Mucosa of descending colon (tissue), 3 donors: ENCODE measurements at places on chromosomes 5 and 9.

DNA sequence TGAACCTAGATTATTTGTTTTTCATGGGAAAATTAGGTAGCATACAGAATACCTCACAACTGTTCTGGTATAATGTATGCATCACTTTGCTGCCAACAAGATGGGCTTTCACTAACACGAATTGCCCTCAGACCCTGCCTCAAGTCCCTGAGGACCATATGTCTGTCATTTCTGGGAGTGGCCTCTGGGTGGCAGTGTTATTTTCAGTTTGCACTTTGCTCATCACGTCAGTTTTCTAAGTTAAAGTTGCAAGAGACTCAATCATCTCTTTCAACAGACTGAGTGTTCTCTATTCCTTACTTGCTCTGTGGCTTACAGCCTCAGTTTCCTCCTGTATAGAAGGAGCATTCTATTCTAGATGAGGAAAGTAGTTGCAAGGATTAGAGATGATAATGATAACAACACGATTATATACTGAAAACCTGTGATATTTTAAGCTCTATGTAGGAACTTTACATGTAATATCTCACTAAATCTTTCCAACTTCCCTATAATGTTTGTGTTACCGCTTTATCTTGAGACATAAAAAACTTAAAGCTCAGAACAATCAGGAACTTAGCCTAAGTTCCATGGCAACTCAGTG, 55.7 kb downstream of the TSSK1B start:
- DNase-seq: peak; percentile 26

DNA sequence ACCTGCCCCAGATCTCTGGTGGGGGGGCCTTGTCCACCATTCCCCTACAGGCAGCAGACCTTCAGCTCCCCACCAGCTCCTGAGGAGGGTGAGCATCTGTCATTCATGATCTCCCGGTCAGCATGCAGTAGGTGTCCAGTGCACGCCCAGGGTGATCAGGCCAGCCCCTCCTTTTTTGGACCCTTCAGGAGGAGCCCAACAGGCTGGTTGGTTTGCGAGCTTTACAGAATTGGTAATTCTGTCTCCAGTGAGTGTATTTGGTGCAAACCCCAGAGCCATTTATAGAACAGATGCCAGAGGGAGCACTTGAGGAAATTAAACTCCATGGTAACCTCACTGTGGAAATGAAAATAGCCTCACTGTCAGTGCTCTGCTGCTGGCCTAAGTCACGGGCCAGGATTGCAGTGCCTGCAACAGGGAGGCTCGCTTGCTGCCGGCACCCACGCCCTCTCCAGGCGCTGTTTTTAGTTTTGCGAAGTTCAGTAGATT, 23.4 kb downstream of the WNK2 start:
- peak; percentile 63 for DNase-seq

DNA sequence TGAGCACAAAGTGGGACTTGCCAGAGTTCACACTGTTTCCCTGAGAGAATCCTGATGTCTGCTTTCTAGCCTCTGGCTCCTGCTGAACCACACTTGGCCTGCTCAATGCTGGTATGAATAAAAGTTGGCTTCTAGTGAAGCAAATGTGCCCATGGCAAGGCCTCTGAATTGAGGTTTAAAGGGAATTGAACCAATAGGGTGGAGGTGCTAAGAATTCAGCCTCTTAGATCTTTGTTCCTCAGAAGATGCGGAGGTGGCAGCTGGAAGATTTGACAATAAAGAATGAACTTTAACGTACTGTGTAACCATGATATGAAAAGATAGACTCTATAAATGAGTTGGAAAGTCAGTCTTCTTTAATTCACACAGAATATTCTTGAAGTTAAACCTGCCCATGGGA, 57.2 kb downstream of the RASGRF2 start:
- no peak for DNase-seq

DNA sequence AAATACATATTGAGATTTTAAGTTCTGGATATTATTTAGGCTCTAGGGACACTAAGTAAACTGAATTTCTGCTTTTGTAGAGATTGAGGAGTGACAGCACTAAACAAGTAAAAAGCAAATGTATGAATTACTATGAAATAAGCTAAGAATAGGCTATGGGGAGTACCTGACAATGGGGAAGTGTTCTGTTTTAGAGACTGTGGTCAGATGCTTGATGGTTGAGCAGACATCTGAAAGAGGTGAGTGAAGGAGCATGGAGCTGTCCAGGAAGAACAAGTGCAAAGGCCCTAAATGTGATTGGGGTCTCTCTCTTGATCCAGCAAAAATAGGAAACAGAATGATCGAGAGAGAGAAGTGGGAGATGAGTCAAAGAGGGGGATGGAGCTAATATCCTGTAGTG, 111.7 kb downstream of the JAKMIP2 start:
- DNase-seq: no peak

DNA sequence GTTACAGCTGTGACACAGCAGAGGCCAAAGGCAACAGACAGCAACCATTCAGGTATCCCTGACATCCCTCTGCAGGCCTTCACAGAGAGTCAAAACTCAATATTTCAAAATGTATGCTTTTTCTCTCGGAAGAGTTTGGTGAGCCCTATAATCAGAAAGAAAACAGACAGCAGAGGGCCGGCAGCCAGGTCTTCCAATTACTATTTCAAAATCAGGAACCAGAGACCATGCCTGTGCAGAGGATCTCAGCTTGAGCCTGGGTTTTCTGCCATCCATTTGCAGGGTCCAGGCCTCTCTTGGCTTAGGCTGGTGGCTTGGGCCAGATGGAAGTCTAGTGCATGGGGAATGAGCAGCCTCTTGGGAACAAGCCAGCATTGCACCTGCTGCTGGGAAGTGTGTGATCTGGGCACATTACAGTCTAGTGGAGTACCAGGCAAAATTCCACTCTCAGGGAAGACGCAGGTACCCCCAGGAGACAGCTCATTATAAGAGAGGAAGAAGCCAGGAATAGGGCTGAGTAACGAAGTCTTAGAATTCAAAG, 231.3 kb downstream of the ENC1 start:
- DNase-seq: no peak

DNA sequence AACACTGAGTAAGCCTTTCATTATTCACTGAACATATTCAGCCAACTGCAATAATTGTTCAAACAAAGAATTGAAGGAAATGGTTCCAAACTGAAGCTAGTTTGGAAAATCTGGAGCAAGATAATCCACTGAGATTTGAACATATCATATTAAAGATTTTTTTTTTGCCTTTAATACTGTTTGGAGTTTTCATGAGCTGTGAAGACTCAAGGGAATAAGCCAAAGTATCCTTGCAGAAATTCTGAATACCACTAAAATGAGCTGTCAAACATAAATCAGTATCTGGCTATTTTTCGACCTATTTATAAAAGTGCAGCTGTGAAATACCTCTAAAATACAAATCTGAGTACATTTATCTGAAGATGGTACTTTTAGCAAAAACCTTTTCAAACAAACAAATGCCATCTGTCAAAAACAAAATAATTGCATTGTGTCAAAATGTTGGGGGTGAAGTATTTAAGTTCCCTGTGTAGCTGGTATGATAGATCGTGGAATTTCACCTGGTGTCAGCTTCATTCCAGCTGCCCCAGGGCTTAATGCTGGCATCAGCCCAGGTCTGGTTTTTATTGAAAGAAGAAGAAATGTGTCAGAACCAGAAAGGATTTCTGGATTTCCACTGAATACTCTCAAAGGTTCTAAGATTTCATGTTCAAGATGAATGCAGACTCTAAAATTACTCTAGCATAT, 149.0 kb upstream of the GRAMD2B start:
- no peak for DNase-seq

DNA sequence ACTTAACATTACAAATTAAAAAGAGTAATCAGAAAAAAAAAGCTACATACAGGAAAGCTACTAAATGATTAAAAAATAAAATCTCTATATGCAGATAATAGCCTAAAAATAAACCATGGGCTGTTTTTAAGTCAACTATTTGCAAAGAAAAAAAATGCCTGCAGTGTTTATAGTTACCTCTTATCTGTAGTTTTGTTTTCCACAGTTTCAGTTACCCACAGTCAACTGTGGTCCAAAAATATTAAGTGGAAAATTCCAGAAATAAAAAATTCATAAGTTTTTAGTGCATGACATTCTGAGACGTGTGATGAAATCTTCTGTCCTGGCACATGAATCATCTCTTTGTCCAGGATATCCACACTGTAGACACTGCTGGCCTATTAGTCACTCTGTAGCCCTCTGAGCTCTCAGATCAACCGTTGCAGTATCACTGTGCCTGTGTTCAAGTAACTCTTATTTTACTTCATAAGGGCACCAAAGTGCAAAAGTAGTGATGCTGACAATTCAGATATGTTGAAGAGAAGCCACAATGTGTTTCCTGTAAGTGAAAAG, 59.2 kb downstream of the PRELID2 start:
- DNase-seq: no peak

DNA sequence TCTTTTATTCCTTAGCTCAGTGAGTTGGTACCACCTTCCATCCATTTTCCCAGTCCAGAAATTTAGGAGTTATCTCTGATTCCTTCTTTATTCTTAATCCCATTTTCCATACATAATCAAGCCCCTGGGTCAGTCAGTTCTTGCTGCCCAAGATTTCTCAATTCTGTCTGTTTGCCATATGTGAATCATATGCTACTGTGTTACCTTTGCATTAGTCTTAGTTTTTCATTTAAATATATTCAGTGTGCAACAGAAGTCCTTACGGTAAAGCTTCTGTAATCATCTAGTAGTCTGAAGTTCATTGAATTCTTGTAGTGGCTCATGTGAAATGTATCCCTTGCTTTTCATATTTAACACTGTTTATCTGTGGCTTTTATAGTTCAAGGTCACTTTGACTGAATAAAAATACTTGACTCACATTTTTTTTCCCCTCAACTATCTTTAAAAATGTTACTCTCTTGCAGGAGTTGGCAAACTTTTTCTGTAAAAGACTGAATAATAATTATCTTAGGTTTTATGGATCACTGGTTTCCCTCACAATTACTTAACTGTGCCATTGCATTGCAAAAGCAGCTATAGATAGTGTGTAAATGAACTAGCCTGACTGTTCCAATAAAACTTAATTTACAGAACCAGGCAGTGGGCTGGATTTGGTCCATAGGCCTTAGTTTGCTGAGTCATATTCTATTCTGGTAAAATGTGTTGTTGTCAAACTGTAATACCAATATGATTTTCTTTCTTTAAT, 6.9 kb downstream of the KIAA1958 start:
- no peak for DNase-seq

DNA sequence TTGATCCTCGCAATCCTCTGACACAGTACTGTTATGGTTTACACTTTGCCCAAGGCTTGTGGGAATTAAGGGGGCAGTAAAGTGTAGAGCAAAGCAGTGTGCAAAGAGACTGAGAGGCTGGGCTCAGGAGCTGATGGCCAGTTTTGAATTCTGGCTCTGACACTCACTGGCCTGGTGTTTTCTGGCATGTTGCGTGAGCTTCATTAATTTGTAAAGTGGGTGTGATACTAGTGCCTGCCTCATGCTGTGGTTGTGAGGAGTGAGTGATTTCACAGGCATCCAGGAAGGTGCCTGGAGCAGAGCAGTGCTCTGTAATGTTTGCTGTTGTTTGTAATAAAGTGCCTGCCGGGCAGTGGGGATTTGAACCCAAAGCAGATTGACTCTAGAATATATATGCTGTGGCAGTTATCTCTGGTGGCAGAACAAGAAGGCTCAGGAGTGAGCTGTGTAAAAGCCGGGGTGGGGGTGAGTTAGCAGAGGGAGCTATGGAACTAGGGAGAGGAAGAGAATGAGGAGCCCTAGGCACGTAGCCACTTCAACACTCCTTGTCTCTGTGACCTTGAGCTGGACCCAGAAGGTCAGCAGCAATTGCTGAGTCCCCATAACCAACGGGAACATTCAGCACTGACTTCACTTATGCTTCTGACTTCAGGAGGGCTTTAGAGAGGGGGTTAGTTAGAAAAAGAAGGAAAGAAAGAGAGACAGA, 108.5 kb downstream of the DOCK2 start:
- DNase-seq: no peak
